ENCODE measurements at places on chromosomes 2 and 18.

DNA sequence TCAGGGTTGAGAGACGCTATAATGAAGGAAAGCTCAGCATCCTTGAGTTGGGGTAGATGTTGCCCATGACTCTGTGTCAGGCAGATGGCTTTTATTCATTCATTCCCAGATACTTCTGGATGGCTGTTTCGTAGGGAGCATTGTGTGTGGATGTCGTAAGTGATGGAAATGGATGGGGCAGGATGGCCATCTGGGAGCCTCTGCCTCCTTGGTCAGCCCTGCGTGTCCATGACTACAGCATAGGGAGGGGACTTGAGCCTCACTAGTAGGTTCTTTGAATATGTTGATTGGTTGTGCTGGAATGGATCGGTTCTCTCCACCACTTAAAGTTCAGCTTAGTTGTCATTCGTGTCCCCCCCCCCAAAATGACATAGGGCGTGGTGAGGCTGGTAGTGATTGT is 44.9 kb downstream of the TGOLN2 start:
- no peak for DNase-seq

DNA sequence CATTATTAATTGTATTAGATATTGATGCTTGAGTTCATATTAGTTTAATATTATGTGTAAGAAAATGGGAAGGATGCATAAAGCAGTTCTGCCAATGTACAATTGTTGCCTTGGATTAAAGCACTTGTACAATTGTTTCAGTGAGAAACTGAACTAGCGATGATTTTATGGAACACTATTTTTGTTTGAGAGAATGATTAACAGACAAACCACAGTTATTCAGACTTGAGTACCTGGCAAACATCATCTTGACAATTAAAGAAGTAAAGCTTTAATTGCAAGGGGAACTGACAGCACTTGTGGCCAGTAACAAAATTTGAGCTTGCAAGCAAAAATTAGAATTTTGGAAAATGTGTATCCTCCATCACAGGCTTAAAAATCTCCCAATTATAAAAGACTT is 214.3 kb downstream of the RIT2 start:
- no peak for DNase-seq

- no peak for DNase-seq
Measured at GRCh38 chr2:8030573-8031303, 651.1 kb upstream of the ID2 start.

- DNase-seq = no peak
Measured at GRCh38 chr2:7007846-7008741, 90.9 kb downstream of the RNF144A start.

GRCh38 chr2:185745864-185746859 is 7.6 kb downstream of the FSIP2 start:
- DNase-seq = no peak

Data from NCI-H524 treated with DMSO at 0.1 percent for 48 hours (cell line).